Brain microvascular endothelial cell (primary cell): ENCODE measurements at places on chromosomes 7 and 10.

DNA sequence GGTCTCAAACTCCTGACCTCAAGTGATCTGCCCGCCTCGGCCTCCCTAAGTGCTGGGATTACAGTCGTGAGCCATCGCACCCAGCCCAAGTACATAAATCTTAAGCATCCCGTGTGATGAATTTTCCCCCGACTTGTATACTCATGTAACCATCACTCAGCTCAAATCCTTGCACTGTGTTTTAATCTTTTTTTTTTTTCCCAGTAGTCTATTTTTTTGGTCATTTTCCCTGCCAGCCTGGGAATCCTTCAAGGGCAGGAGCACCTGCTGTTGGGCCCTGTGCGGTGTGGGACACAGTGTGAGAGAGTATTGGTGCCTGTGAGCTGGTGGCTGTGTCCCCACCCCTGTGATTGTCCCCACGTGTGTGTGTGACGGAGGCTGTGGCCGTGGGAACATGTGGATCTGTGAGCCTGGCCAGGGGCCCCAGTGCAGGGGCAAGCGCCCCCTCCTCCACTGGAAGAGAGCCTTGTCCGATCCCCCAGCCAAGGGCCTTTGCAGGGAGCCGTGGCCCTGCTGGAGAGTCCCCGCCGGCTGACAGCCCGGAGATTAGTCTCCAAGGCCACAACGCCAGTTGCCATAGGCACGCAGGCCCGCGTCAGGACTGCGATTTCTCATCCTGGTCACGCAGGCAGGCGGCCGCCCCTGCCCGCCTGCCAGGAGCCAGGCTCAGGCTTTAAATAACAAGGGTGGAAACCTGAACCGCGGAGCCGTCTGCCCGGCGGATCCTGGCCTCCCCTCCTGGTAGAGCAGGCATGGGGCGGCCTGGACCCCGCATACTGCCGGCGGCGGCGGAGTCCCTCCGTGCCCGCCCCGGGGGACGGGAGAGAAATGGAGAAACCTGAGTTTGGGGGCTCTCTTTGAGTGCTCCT is 26.5 kb downstream of the GTF2IRD1 start:
- DNase-seq: peak; percentile 87

GRCh38 chr7:108294595-108294994 is 161.6 kb downstream of the NRCAM start:
- DNase-seq: no peak

GRCh38 chr10:103854265-103854685 is 1.1 kb downstream of the SH3PXD2A start:
- no peak for DNase-seq

GRCh38 chr7:149565096-149565382 is 67.4 kb upstream of the ZNF746 start:
- DNase-seq: no peak

GRCh38 chr7:1244700-1245523 is 12.2 kb downstream of the UNCX start:
- DNase-seq: no peak

DNA sequence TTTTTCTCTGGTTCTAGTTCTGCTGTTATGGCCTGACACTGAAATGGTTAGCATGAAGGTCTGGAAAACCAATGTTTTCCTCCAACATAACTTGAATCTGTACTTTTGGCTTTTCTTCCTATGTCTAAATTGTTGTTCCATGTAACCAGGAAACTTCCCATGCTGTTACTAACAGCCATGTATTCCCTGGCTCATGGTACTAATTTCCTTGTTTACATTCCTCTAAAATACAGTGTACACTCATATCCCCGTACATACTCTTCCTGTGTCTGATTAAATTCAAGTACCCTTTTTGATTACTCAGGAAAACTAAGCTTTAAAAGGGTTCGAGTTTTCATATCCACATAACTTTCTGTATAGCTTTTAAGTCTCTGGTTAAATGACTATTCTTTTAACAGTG is 12.3 kb upstream of the ACSM6 start:
- DNase-seq: no peak

DNA sequence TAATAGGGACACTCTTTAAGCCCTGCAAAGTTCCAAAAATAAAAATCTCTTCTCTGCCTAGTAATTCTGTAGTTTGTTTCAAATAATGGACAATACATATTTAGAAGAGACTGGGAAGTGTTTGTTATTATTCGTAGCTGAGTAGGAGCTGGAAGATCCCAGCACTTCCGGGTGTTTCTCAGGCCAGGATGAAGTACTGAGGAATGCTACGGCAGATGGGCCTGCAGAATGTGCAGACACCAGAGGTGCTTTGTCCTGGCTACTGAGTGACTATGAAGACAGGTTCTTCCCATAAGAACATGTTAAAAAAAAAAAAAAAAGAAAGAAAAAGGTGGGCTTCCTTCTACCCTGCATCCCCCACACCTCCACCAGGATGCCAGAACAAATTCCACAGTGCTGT is 36.1 kb downstream of the ETV1 start:
- no peak for DNase-seq

DNA sequence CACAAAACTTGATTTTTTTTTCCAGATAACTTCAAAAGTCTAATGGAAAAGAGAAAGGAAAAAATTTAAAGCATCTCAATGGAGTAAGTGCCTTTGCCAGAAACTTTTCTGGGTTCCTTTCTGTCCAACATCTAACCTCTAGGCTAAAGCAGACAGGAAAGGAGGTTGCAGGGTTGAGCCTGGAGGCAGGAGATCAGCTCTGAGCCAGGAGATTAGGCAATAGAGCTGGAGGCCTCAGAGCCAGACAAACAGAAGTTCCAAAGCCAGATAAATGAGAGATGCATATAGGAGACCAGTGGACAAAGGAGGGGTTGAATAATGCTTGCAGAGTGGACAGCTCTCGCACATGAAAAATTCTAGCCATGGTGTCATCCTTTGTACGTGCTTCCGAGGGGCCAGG is 42.9 kb downstream of the CHN2 start:
- DNase-seq: no peak

GRCh38 chr7:126557271-126557670 is 695.5 kb downstream of the GRM8 start:
- DNase-seq: no peak

GRCh38 chr10:117005026-117005526 is at the start of gene SHTN1:
Gene SHTN1, minus strand, starts transcription at chr10:117005187. Its CDS starts 108 bp downstream, at chr10:117005079.
- peak; percentile 32 for DNase-seq

GRCh38 chr10:116692225-116692624 is 50.1 kb downstream of the HSPA12A start:
- no peak for DNase-seq

DNA sequence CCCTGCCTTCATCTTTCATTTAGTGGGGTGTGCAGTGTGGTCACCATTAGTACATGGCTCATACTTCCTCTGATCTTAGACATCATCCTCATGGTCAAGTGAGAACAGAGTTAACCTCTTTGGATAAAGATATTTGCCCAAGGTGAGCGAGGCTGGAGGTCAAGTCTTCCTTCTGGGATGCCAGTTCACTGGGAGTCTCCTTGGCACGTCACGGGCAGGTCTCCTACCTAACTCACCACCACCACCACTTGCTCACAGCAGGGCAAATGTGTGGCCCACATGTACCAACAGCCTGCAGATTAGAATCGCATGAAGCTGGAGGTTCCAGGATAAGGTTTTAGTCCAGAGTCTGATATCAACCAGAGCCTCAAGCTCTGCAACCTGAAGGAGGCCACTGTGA is 164.6 kb downstream of the USP6NL start:
- no peak for DNase-seq
